ENCODE measurements at places on chromosomes 1 and 21.

DNA sequence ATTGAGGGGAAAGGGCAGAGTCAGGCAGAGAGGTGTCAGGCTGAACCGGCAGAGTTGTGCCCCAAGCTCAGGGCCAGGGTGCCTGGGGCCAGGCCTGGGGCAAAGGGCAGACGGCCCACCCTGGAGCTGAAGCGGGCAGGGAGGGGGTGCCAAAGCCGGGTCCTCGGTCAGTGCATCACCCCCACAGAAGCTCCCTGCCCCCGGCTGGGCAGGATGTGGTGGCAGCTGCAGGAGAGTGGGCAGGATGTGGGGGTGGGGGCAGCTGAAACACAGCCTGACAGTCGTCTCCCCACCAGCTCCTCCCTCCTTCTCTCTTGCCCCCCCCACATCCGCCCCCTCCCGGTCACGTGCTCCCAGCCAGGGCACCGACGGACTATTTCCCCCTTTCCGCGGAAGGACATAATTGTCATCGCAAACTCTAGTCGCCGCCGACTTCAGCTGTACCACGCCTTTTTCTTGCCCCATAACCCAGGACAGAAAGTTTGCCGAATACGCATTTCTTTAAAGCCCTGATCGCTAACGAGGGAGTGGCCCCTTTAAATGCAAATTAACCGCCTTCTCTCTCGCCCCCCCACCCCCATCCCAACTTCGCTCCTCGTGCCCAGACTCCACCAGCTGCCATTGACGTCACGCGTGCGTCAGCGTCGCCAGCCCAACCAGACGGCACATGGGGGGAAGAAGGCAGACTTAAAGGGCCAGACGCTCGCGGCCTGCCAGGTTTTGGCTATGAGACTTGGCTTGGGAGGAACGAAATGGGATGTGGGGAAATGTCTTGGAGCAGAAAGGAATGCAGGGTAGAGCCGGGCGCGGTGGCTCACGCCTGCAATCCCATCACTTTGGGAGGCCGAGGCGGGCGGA is 4.5 kb upstream of the MEF2D start:
- DNase-seq, result peak; percentile 95

DNA sequence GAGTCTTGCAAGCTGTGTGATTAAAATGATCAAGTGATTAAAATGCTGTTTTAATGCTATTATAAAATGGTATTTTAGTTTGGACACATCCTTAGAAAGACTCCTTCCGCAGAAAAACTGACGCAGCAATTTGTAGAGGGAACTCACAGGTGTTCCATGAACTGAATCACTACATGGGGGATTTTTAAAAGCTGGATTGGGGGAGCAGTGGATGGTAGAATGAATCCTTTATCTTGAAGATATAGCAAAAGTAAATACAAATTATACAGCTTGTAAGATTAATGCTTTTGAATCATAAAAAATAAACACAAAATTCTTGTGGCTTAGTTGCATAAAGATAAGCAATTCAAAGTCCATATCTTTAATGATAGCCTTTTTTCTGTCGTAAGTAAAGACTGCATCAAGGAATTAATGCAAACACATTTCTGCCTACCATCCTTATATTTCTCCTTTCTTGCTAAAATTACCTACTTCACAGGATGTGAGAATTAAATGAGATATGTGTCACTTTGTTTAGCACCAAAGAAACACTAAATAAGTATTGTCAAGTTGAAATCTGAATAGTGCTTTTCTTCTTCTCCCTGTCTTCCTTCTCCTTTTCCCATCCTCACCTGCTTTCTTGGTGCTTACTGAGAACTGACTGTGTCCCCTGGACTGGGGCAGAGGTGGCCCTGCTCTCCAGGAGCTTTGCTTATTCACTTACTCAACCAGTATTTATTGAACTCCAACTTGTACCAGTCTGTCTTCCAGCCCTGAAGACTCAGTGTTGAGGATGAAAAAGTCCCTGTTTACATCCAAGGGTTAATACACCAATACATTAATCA is 61.5 kb upstream of the F3 start:
- no peak for DNase-seq

- no peak for DNase-seq
These were observed 13.8 kb downstream of the PAXBP1 start for GRCh38 chr21:32757804-32758203.

DNA sequence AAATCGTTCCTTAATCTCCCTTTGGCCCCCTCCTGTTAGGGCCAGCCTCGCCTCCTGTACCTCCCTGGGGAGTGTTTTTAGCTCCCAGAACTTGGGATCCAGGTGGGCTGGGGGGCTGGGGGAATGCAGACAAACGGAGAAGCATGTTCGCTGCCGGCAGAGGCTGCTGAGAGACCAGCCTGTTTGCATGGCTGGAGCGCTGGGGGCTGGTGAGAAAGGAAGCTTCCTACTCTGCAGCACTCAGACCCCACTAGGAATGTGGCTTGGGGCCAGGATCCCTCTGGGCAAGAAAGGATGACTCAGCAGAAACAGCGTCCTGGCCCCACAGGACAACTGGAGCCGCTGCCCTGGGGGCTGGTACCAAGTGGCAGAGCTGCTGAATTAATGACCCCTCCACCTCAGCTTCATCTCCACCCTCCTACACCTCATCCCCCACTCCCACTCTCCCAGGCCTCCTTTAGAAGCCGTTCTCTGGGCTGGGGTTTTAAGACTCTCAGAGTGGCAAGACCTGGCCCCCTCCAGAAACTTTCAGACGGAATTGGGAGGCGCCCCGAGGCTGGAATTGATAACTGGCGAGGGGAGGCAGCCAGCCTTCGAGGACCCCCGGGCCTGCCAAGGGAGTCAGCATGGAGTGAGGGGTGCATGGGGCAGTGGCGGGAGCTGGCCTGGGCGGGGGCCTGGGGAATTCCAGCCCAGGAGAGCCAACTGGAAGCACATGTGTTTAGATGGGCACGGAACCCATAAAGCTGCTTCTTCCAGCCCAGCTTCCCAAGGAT is 28.5 kb upstream of the EPS8L3 start:
- no peak for DNase-seq

DNA sequence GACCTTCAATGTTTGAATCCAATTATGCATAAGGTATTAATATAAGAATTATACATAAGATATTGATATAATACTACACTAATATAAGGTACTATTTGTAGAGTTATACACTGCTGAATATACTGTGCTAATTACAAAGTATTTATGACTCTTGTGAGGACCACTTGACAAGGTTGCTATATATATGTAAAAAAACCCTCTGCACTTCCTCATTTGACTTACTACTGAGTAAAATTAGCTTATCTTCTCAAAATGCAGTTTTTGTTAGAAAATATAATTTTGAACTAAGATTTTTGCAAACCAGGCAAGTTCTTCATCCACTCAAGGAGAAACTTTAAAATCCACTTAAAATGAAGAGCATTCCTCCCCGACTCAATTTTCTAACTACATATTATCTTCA is 8.5 kb downstream of the SIKE1 start:
- no peak for DNase-seq

DNA sequence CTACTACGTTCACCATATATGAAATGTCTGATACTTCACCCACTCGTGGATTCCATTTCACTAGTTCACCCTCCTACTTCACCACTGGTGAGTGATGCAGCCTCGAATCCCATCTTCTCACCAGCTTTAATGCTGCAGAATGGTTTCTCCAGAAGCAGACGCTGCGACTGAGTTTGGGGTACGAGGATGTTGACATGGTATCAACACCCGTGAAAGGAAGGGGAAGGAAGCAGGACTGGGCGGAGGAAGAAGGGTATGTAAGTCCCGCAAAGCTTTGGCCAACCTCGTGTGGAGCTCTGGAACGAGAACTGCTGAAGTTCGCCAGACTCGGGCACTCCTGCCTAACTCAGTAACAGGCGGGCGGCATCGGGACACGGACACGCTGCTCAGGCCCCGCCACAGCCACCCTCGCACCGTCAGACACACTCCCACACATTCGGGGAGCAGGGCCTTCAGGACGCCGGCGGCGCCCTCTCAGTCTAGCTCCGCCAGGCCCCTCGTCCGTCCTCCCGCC is 833 bp upstream of the DIP2A start:
- DNase-seq, result no peak

- DNase-seq, result no peak
These were observed 17.9 kb upstream of the RAP1GAP start for GRCh38 chr1:21687081-21687529.

GRCh38 chr21:26366781-26367180 is 196.2 kb upstream of the APP start:
- no peak for DNase-seq

DNA sequence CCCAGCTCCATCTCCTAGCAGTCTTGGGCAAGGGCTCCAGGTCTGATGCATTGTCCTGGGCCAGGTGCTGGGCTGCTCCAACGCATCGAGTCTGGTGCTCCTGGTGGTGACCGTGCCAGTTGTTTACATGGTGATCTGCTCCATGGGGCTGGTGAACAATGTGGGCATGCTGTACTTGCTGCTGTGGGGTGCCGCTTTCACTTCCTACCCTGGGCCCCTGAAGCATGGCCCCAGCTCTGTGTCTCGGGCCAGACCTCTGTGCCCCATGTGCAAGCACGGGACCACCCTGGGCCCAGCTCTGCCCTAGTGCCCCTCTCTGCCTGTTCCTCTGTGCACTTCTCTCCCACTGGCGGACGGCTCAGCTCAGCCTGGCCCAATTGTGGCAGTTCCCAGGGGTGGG is 119.4 kb downstream of the MAST2 start:
- no peak for DNase-seq

DNA sequence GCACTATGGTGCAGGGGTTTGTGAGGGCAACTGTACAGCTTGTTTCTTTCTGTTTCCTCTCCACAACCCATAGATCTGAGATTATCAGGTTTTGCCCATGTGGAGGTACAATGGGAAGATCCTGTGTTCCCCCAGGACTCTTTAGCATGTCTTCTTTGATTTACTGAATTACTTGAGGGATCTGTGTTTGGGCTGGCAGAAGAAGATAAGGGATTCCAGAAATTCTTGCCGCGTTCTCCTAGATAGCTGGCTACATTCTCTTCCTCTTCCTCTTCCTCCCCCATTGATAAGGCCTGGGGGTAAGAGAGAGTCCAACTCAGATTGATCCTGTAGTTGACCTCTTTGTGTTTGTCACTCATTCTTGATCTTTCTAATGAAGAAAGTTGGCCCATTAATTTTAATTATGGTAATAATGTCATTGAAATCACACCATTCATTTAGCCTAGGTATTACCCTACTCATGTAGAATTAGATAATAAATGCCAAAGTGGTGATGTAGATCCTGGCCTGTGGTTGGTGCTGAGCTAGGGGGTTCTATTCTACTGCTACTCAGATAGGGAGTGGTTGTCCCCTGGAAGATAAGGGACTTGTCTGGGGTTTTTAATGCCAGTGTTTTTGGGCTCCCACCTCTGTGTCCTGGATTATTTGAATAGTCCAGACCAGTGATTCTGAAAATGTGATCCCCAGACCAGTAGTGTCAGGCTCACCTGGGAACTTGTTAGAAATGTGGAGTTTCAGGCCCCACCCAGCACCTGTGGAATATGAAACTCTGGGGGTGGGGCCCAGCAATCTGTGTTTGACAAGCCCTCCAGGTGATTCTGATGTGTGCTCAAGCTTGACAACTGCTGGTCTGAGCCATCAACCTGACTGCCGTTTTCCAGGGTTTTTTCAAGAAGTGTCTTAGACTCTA is 122.2 kb downstream of the NOS1AP start:
- DNase-seq, result no peak

GRCh38 chr1:212718499-212718898 is 18.9 kb upstream of the BATF3 start:
- DNase-seq, result no peak

GRCh38 chr1:231554969-231555368 is 26.5 kb downstream of the TSNAX start:
- DNase-seq, result no peak

DNA sequence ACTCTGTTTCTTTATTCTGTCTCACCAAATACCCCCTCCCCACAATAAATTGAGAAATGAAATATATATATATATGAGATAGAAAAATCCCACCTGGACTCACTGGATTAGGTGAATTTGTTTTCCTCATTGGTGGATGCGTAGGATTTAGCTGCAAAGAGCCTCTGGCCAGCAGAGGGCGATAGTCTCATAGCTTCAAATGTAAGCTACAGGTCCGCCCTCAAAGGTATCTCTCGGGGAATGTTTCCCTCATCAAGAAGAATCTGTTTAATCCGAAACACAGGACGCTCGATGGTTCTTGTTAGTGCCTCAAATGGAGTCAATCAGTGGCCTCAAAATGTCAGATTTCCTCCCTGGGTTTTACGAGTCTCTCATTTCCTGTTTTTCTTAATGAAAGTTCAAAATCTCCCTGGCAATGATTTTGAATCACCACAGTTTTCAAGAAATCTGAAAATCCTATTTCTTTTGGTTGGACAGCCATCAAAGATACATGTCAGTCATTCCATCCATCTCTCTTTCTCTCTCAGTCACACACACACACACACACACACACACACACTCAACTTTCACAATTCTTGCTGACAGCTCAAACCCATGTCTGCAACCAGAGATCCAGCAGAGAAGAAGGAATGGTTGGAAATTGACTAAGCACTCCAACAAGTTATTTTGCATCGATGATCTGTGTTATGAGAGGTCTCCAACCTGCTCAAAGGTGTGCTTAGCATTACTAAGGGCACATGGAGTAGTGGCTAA is 13.9 kb upstream of the CAMK1G start:
- peak; percentile 58 for DNase-seq

GRCh38 chr1:193322211-193322610 is 135.8 kb upstream of the B3GALT2 start:
- DNase-seq, result no peak

DNA sequence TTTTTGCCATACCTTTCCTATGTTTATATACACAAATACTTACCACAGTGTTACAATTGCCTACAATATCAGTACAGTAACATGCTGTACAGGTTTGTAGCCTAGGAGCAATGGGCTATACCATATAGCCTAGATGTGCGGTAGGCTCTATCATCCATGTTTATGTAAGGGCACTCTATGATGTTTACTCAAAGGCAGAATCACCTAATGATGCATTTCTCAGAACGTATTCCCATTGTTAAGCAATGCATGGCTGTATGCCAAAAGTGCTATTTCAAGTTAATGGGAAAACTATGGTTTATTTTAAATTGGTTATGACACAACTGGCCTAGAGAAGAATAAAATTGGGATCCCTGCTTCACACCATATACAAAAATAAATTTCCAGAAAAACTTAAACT is 36.9 kb upstream of the DISP1 start:
- DNase-seq, result no peak

DNA sequence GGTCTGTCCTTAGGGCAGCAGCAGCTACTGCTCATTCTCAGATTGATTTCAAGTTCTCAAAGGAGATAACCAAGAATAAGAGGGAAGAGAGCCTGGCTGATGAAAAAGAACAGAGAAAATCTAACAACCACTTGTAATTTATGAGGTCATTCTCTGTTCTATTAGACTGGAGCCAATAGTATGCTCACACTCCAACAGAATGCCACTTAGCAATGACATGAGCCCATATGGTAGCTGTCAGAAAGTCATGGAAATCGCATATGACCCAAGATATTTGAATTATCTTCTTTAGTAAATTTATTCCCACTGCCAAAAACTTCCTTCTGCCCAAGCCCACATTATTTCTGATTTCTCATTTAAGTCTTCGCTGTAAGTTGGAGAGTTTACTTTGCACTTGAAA is 53.7 kb upstream of the PLA2G4A start:
- DNase-seq, result no peak

- DNase-seq, result peak; percentile 42
These were observed 9.8 kb downstream of the SLC30A2 start for GRCh38 chr1:26035959-26036755.
